HCT116 (cell line): ENCODE measurements at places on chromosomes 12 and 14.

DNA sequence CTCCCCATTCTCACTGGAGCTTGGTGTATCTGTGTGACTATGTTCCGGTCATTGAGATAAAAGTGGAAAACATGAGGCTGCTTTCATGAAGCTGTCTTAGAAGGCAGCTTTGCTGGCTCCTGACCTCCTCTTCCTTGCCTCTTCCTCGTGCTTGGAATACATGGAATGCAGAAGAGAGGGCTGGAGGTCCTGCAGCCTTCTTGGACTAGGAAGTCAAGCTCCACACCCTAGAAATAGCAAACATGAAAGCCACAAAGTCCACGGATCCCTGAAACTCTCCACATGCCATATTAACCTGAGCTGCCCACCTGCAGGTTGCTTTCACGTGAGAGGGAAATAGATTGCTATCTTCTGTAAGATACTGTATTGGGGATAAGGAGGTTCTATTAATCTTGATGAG lies 51.0 kb downstream of the FZD10 start:
- DNase-seq: no peak

- no peak for DNase-seq
Observed at GRCh38 chr12:26833743-26834490, 923 bp upstream of the ITPR2 start.

GRCh38 chr12:109772622-109773321 lies 59.1 kb downstream of the FAM222A start:
- no peak for DNase-seq

DNA sequence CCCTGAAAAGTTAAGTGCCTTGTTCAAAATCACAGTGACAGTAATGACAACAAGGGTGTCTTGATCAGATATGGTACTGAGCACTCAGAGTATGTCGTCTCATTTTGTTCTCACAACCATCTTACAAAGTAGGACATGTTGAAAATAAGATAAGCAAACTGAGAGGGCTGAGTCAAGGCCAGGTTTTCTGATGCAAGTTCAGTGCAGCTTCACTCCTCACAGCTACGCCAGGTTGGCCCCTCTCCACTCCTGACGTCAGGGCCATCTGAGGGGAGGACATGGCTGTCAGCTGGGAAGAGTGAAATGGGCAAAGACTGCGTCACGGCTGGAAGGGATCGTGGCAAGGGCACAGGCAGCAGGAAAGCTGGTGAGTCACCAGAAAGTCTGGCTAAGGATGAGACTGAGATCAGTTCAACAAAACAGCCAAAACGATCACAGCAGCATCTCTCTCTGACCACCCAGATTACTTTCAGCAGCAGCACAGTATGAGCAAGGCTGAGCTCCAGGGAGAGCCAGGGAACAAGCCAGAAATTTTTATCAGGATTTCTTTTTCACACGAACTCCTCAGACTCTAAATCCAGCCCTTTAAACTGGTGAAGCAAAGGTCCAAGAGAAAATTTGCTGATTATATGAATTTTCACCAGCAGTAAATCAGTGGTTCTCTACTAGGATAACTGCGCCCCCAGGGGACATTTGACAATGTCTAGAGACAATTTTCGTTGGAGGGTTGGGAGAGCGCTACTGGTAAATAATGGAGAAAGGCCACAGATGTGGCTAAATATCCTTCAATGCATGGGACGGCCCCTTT lies 297.9 kb upstream of the AMIGO2 start:
- no peak for DNase-seq

DNA sequence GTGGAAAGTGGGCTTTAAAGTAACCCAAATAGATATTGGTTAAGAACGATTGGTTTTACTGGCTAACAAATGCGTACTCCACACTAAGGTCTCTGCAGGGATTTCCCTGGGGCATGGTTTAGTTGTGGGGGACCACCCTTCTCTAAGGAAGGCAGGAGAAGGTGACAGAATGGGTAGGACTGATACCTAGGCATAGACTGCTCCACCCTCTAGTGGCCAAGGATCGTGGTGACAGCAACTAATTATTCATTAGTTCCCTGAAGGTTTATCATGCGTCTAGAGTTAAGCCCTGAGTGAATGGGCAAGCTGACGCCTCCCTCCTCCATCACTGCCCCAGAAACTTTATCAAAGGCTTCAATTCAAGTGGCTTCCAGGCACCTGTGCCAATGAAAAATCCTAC lies 9.1 kb downstream of the FAM181A start:
- no peak for DNase-seq

DNA sequence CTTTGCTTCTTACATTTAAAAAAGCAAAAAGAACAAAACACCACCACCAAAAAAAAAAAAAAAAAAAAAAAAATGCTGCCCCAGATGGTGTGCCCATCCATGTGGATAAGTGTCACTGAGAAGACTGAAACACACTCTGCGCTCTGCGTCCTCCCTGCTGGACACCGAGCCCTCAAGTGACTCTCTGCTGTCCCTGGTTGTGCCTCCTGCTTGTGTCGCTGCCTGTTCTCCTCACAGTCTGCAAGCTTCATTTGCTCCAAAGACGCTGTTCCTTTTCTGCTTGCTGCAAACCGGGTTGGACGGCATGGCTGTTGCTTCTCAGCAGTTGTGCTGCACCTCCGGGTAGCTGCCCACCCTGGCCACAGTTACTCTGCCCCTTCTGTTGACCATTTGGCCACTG lies 276.2 kb upstream of the ATP2B1 start:
- no peak for DNase-seq

DNA sequence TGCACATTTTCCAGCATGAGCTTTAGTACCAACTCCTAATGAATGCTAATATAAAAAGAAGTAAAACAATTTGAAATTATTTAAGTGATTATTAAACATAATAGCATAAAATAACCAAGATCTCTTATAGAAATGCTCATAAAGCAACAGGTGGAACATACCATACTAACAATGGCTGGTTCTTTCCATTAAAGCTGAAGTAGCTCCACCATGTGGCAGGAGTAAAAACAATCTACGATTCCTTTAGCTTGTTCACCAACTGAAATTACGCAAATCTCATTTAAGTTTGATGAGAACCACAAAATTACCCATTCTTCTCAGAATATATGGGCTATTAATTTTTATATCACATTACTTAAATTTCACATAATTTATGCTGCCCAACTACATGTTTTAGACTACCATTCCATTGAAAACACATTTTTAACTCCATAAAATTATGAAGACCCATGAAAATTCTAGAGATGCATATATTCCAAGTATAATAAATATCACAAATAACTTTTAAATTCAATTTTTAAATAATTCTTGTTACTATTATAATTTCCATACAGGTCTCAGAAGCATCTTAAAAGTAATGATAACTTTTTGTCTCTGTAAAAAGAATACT lies 213.6 kb downstream of the DAD1 start:
- peak; percentile 53 for DNase-seq

DNA sequence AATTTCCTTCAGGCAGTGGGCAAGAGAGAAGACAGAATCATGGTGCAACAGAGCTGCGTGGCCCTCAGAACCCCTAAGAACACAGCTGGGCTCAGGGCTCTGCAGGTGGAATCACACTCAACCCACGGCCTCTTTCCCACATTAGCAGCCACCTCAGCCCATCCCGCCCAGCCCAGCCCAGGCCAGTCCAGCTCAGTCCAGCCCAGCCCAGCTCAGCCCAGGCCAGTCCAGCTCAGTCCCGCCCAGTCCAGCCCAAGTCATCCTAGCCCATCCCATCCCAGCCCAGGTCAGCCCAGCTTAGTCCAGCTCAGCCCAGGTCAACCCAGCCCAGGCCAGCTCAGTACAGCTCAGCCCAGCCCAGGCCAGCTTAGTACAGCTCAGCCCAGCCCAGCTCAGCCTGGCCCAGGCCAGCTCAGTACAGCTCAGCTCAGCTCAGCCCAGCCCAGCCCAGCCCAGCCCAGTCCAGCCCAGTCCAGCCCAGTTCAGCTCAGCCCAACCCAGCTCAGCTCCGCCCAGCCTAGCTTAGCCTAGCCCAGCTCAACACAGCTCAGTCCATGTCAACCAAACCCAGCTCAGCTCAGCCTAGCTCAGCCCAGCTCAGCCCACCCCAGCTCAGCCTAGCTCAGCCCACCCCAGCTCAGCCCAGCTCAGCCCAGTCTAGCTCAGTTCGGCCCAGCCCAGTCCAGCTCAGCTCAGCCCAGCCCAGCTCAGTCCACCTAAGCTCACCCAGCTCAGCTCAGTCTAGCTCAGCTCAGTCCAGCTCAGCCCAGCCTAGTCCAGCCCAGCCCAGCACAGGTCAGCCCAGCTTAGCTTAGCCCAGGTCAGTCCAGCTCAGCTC lies 183.1 kb downstream of the TMEM121 start:
- no peak for DNase-seq

GRCh38 chr12:50676756-50677155 lies 87.1 kb upstream of the ATF1 start:
- DNase-seq: no peak

DNA sequence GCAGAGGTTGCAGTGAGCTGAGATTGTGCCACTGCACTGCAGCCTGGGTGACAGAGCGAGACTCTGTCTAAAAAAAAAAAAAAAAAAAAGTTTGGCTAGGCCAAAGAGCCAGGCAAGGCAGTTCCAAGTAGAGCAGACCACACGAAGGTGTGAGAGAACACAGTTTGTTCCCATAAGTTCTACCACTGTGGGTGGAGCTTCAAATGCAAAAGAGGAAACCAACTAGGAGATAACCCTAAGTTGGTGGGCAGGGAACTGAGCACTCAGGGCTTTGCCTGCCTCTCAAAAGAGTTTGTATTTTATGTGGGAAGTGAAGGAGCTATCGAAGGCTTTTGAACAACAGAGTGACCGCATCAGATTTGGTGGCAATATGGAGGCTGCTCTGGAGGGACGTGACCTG lies 15.1 kb downstream of the SOCS2 start:
- DNase-seq: no peak

GRCh38 chr12:115060477-115061168 lies 376.6 kb upstream of the TBX3 start:
- DNase-seq: no peak

GRCh38 chr12:43226151-43226550 lies 325.9 kb downstream of the ADAMTS20 start:
- no peak for DNase-seq

DNA sequence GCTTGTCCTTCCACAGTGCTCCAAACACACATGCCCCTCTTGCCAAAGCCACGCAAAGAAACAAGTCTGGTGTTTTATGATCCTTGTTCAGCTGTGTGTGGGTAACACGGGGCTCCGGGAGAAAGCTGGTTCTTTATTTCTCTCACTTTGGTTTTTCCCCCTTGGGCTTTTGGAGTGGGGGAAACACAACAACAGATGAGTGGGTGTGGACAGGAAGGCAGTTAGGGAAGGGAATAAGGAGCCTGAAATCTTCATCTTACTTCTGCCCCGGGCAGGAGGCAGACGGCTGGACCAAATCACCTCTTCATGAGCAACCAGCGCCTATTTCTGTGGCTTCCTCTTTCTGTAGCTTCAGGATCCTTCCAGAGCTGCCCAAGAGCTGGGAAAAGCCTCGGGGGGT lies 218.5 kb downstream of the PHETA1 start:
- DNase-seq: no peak

- no peak for DNase-seq
Observed at GRCh38 chr12:104721039-104721405, 237.1 kb downstream of the SLC41A2 start.

- DNase-seq: no peak
Observed at GRCh38 chr12:91947459-91947858, 198.2 kb downstream of the BTG1 start.

DNA sequence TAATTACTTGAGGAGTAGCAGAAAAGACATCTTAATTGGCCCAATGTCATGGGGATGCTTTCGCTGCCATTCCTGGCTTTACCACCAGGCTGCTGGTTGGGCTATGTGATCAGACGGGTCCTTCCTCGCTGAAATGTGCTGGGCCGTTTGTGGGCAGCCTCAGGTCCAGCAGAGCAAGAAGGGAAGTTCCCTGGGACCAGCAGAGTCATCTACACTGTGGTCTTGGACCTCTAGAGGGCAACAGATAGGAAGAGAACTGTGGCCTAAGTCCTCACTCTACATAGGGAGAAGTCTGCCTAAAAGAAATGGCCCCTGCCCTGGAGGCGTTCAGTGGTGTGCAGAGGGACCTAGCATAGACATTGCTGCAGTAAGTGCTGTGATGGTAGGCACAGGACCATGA lies 10.9 kb downstream of the EVL start:
- DNase-seq: peak; percentile 15

DNA sequence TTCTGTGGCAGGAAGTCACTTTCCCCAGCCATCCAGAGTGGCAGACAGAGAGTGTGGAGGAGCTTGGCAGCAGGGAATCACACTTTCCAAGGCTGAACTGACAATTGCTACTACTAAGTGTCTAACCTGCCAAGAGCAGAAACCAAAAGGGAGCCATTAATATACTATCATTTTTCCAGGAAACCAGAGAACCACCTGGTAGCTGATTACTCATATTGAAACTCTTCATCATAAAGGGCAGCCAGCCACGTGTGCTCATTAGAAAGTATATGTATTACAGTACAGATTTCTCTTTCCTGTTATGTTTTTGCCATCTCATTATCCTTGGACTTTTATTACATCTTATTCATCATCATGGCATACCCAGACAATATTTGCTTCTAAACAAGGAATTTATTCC lies 374.9 kb downstream of the GXYLT1 start:
- no peak for DNase-seq

DNA sequence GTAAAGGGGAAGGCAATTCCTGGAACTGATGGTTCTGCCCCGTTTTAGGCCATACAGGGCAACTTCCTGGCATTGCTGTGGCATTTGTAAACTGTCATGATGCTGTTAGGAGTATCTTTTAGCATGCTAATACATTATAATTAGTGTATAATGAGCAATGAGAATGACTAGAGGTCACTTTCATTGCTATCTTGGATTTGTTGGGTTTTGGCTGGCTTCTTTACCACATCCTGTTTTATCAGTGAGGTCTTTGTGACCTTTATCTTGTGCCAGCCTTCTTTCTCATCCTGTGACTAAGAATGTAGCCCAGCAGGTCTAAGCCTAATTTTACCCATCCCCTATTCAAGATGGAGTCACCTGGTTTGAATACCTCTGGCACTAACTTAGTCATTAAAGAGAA lies 51.2 kb downstream of the TESPA1 start:
- DNase-seq: no peak

GRCh38 chr12:54977155-54977554 lies 7.4 kb downstream of the TESPA1 start:
- DNase-seq: no peak

DNA sequence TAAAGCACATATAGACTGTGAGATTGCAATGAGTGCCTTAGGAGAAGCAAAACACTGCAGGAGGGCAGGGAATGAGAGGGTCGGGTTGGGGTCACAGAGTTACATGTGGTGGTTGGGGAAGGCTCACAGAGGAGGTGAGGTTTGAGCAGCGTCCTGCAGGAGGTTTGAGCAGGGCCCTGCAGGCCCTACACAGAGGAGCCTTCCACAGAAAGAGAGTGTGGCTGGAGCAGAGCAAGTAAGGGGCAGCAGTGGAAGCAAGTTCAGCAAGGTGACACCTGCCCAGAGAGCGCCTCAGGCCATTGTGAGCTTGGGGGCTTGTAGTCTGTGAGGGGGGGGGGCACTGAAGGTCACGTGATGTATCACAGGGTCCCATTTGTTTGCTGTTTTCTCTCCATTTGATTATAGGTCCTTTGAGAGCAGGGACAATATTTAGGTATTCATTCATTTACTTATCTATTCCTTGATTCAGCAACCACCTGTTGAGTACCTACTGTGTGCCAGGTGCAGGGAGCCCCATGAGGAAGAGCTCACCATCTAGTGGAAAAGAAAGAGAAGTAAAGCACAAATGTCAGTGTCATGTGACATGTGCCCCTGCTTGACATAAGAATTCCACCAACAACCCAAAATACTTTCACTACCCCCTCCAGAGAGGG lies 56.6 kb downstream of the GALNT16 start:
- DNase-seq: no peak

- no peak for DNase-seq
Observed at GRCh38 chr12:40110586-40110985, 4.7 kb upstream of the SLC2A13 start.
